Panc1 (cell line): ENCODE measurements at places on chromosomes 7 and 10. TPM values are rescaled to one million over a fixed set of nuclear protein-coding genes. Genes with fewer than 3 reads are reported as not detected.

Gene CNPY1
- total RNA-seq: not detected

Gene EN2
- 1.5 TPM for total RNA-seq

Gene ZNF727
- total RNA-seq: not detected

Gene CDHR3
- 6.5 TPM for total RNA-seq

Gene ADRB1
- 12.9 TPM for total RNA-seq

Gene C7orf57
- total RNA-seq: 3.2 TPM

Gene RET
- 81.1 TPM for total RNA-seq

Gene HMX3
- total RNA-seq: 15.2 TPM

Gene TCAF2
- 0.28 TPM for total RNA-seq

Gene CHCHD2
- total RNA-seq: 666 TPM

Gene WDFY4
- 0.23 TPM for total RNA-seq

Gene PARG
- 39.9 TPM for total RNA-seq

Gene GRID1
- total RNA-seq: 2.3 TPM

Gene WAPL
- 56.2 TPM for total RNA-seq

Gene ATOH7
- 0.28 TPM for total RNA-seq

Gene ZNF804B
- total RNA-seq: not detected

Gene CHST15
- 33.2 TPM for total RNA-seq

Gene GSAP
- total RNA-seq: 0.85 TPM

Gene OR6V1
- not detected for total RNA-seq

Gene PRKAR2B
- total RNA-seq: 0.51 TPM

Gene VAX1
- total RNA-seq: 4.6 TPM

Gene PHF14
- 85.6 TPM for total RNA-seq

Gene TECTB
- not detected for total RNA-seq

Gene KCNH2
- 1.8 TPM for total RNA-seq

Gene HKDC1
- total RNA-seq: 1.1 TPM

Gene CLDN15
- 8.0 TPM for total RNA-seq
